ENCODE measurements at places on chromosomes 1 and 21.

DNA sequence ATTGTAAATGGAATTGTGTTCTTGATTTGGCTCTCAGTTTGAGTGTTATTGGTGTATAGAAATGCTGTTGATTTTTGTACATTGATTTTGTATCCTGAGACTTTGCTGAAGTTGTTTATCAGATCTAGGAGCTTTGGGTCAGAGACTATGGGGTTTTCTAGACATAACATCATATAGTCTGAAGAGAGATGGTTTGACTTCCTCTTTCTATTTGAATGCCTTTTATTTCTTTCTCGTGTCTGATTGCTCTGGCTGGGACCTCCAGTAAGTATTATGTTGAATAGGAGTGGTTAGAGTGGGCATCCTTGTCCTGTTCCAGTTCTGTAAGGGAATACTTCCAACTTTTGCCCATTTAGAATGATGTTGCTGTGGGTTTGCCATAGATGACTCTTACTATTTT, 39.1 kb upstream of the ANGPTL1 start:
- DNase-seq = no peak

- DNase-seq = no peak
Observed at GRCh38 chr1:85125891-85126290, 74.9 kb downstream of the SYDE2 start.

DNA sequence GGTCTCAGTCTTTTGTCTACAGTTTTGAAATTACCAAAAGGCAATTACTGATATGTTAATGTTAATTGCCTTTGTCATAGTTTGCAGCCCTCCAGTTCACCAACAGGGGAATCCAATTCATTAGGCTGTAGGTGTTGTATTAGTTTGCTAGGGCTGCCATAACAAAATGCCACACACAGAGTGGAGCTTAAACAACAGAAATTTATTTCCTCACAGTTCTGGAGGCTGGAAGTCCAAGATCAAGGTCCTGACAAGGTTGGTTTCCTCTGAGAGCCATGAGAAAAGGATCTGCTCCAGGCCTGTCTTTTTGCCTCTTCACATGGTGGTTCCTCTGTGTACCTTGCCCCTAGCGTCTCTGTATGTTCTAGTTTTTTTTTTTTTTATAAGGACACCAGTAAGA, 1.3 kb downstream of the RTCA start:
- no peak for DNase-seq

GRCh38 chr21:32457360-32457840, 44.9 kb downstream of the EVA1C start:
- DNase-seq = no peak

- no peak for DNase-seq
Observed at GRCh38 chr1:116762781-116763115, 8.5 kb downstream of the CD2 start.

DNA sequence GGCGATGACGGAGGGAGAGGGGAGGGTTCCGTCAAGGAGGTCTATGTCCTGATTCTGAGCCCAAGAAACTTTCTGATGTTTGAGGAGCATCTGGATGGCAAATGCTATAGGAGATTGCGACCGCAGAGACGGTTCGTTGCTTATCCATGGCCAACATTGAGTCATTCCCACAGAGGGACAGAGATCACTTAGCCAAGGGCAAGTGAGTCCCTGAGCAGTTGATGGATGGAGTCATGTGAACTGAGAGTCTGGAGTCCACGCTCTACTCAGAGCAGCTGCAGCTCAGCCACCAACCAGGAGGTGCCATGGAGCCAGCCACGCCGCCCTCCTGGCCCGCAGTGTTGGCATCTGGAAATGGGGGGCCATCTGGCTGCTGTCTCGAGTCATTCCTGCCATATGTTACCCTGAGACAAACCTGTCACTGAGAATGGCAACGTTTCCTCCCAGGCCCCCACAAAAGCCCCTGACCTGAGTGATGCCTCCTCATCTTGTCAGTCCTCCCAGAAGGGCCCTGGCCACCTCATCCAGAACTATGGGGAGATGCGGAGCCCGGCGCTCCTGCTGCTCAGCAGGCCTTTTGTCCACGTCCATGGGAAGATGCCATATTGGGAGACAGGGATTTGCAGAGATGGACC, 58.6 kb downstream of the ATP5PO start:
- no peak for DNase-seq

DNA sequence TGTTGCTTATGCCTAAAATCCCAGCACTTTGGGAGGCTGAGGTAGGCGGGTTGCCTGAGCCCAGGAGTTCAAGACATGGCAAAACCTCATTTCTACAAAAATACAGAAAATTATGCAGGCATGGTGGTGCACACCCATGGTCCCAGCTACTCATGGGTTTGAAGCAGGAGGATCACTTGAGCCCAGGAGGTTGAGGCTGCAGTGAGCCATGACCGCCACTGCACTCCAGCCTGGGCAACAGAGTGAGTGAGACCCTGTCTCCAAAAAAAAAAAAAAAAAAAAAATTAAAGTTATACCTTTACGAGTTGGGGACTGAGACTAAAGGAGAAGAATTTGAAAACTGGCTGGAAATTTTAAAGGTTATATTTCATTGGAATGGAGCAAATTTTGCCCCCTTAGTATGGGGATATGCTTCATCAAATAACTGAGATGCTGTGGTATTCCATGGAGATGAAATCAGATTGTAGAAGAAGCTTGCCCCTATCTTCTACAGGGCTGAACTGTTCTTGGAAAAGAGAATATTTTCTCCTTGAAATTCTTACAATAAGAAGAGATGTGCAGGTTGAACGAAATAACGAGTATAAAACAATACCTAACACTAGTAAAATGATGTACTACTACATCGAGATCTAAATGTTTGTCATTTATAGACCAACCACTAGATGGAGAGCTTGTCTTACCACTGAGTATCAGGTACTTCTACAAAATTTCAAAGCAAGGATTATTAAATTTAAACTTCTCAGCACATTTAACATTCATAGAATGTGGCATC, 34.9 kb upstream of the SCYL3 start:
- DNase-seq = no peak

DNA sequence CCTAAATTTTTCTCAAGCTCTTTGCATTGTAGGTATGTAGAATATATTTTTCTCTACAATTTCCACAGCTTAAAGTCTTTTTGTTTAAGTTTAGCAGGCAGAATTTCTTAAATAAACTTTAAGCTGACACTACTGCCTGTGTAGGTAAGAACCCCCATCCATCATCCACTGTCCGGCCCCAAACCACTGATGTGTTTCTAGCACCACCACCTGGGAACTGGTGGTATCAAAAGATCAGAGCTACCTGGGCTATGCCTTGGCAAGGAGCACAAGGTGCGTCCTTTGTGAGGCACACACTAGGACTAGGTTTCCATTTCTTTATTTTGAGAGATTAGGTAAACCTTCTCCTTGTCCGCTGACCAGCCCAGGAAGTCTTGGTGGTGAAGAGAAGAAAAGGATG, 10.5 kb upstream of the LELP1 start:
- DNase-seq = no peak

- no peak for DNase-seq
Observed at GRCh38 chr1:230091473-230092231, 24.6 kb downstream of the GALNT2 start.

DNA sequence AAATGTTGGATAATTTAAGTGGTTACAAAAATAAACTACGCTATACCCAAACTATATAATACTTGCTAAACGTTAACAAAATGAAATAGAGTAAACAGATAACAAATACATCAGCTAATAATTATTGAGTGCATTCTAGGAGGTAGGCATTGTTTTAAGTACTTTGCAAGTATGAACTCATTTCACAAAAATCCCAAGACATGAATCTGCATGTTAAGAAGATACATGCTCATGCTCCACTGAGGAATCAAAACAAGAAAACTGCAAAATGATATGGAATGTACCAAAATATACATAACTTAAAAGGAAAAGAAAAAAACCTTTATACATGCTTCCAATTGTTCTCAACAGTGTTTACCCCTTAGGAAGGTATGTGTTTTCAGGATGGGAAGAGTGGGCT, 2.5 kb downstream of the FRRS1 start:
- no peak for DNase-seq

DNA sequence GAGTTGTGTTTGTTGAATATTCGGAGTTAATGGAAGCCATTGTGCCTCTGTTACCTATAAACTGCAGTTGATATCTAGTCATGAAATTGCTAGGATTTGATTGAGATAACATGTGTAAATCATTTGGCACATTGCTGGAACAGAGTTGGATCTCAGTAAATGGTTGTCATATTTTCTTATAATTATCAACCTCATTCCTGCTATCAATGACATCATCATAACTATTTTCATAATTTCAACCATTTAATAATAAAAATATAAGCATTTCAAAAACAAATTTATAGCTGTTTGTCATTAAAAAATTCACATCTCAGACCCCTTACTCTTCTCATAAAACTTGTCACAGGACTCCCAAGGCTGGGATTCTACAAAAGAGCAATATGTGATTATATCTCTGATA, 133.4 kb downstream of the PTGER3 start:
- DNase-seq = no peak

GRCh38 chr1:113784104-113784779, 25.0 kb upstream of the PHTF1 start:
- no peak for DNase-seq

GRCh38 chr1:12057382-12057781, 5.7 kb upstream of the TNFRSF8 start:
- DNase-seq = no peak

DNA sequence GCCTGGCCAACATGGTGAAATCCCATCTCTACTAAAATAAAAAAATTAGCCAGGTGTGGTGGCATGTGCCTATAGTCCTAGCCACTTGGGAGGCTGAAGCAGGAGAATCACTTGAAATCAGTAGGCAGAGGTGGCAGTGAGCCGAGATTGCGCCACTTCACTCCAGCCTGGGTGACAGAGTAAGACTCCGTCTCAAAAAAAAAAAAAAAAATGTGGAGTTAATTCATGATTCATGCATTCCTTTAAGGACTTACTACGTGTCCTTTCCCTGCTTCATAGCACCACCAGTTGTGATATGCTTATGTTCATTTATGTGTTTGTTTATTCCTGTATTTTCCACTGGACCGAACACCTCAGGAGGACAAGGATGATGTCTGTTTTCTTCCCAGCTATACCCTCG, 12.7 kb upstream of the PRELP start:
- DNase-seq = no peak

DNA sequence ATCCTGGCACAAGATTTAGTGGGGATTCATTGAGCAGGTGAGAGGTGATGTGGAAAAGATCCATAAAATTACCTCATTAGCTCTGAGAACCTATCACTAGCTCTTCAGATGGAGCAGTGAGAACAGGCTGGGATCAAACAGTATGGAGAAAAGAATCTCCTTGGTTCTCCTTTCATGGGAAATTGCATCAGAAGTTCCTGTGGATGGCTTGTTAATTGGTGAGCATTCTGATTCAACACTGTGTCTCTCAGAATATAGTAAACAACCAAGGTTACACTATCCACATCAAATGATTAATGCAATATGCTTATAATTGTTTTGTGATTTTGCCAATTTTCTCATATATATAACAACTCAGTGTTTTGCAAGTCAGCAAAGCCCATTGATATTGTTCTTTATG, 8.3 kb upstream of the CD55 start:
- DNase-seq = no peak

DNA sequence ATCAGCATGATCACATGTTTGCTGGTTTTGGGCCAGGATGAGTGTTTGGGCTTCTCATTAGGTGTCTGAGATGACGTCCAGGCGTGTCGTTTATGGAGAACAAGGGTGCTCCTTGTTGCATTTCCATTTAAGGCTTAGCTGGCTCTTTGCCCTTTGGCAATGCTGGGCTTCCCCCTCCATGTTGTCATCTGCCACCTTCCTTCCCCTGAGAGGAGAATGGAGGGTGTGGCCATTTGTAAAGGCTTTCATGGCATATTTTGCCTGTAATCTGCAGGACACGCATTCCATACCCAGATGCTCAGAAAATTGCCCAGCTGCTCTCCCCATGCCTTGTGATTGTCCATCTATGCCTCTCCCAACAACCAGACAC, 27.7 kb downstream of the PKP1 start:
- DNase-seq = no peak

- DNase-seq = no peak
Observed at GRCh38 chr1:178664278-178664677, 60.8 kb upstream of the RALGPS2 start.

DNA sequence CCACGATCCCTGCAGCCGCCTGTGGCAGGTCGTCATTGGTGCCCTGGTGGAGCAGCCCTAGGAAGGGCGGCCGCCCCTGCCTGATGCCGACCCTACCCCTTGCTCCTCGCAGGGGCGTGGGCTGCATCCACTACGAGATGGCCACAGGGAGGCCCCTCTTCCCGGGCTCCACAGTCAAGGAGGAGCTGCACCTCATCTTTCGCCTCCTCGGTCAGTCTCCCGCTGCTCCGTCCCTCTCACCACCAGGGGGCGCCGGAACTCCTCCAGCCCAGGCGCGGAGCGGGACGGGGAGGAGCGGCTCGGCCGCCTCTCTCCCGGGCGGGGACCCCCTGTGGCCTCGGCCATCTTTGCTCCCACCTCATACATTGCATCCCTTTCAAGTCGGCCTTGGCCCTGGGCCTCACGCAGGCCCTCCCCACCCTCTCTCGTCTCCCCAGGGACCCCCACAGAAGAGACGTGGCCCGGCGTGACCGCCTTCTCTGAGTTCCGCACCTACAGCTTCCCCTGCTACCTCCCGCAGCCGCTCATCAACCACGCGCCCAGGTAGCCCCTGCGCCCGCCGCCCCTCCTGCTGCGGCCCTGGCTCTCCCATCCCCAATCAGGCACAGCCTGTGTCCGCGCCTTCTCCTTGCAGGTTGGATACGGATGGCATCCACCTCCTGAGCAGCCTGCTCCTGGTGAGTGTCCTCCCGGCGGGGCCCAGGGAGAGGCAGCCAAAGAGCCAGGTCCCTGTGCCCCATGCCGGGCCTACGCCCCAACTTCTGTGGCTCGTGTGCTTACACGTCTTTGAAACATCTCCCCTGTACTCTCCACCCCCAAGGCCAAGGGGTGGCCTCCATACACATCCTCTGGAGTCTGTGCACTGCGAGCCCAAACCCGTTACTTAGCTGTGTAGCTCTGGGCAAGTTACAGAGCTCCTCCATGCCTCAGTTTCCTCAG, 24.7 kb downstream of the CDK18 start:
- peak; percentile 95 for DNase-seq

DNA sequence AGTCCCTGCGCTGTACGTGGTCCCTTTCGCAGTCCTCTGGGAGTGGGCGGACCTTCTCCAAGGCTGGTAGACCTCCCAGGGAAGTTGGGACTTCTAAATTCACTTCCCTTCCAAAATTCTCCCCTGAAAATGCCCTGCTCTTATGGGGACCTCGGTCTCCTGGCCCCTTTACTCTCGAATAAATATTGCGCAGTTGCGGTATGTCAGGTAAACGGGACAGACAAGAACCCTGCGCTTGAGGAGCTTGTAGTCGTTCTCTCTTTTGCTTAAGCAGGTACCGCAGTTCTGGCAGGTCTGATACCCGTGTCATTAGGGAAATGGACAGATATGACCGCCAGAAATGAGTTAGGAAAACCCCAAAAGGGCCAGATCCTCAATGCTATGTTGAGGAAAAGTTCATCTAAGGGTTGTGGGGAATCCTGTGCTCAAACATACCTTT, 561 bp downstream of the KIF2C start:
- no peak for DNase-seq

Data from mesenteric fat pad (tissue), 1 donor.